ENCODE measurements at places on chromosomes 7 and 10.

GRCh38 chr7:64959072-64959747 lies 31.6 kb downstream of the ZNF117 start:
- no peak for DNase-seq

GRCh38 chr10:113180401-113181154 lies 230.5 kb downstream of the TCF7L2 start:
- DNase-seq, result no peak

DNA sequence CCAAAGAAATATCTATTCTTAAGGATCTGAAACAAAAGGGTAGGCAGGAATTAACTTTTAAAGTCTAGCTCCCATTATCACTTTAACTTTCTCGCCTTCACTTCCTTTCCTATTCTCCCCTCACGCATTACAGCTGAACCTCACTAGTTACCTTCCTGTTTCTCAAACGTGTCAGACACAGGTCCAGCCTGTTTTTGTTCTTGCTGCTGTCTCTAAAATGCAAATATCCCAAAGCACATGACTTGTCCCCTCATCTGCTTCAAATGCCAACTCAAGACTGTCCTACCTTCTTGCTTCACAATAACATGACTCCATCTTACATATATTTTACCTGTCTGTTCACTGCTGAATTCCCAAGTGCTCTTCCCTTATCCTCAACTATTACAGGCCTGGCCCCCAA lies 17.6 kb downstream of the ZDHHC6 start:
- no peak for DNase-seq

- no peak for DNase-seq
Observed at GRCh38 chr7:74173074-74173473, 1.1 kb upstream of the EIF4H start.
